ENCODE measurements at places on chromosomes 4 and X.

GRCh38 chr4:172125443-172125842, 312.2 kb downstream of the GALNTL6 start:
- no peak for DNase-seq

- no peak for DNase-seq
Observed at GRCh38 chrX:136452614-136453013, 35.1 kb upstream of the BRS3 start.

- no peak for DNase-seq
Observed at GRCh38 chr4:90996813-90997212, 869.6 kb downstream of the CCSER1 start.

DNA sequence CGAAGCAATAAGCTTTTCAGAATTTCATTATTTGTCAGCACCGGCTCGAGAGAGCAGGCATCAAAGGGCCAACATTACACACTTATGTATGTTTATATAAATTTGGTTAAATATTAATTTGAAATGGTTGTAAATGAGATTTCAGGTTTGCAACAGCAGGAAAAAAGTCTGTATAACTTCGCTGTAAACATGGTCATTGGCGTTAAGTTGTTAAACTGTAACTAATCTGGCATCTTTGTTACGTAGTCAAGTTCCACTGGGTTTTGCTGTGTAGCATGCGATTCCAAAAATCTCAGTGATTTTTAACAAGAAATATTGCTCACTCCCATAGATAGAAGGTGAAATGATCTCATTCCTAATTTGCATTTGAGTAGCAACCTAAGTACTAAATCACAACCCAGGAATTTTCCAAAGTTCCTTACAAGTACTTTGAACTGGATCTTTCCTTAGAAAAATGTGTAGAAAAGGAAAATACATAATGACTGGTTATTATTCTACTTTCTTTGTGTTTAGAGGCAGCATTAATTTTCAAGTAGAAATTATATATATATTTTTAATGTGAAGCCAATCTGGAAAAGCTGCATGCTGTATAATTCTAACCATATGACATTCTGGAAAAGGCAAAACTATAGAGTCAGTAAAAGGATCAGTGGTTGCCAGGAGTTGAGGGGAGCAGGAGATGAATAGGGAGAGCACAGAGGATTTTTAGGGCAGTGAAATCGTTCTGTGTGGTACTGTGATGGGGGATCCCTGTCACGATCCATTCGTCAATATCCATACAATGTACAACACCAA, 222.1 kb downstream of the CBR4 start:
- no peak for DNase-seq

DNA sequence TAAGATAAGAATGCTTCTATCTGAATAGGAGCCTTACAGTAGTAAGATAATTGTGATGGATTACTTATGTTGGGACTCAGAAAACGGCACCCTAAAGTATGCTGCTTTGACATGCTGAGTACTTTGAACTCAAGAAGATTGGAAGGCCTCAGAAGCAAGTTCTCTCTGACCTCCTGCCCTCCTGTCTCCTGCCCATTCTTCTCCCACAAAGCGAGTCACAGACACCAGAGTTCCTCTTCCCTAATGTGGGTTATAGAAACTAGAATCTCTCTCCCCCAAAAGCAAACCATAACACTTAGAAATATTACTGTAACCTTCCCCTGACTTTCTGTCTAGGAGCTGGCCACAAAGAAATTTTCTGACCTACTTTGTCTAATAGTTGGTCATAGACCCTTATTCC, 76.5 kb downstream of the DDIT4L start:
- DNase-seq: no peak

- no peak for DNase-seq
Observed at GRCh38 chr4:177118596-177118995, 191.1 kb upstream of the NEIL3 start.

- no peak for DNase-seq
Observed at GRCh38 chrX:147735364-147735763, 176.4 kb upstream of the FMR1 start.

DNA sequence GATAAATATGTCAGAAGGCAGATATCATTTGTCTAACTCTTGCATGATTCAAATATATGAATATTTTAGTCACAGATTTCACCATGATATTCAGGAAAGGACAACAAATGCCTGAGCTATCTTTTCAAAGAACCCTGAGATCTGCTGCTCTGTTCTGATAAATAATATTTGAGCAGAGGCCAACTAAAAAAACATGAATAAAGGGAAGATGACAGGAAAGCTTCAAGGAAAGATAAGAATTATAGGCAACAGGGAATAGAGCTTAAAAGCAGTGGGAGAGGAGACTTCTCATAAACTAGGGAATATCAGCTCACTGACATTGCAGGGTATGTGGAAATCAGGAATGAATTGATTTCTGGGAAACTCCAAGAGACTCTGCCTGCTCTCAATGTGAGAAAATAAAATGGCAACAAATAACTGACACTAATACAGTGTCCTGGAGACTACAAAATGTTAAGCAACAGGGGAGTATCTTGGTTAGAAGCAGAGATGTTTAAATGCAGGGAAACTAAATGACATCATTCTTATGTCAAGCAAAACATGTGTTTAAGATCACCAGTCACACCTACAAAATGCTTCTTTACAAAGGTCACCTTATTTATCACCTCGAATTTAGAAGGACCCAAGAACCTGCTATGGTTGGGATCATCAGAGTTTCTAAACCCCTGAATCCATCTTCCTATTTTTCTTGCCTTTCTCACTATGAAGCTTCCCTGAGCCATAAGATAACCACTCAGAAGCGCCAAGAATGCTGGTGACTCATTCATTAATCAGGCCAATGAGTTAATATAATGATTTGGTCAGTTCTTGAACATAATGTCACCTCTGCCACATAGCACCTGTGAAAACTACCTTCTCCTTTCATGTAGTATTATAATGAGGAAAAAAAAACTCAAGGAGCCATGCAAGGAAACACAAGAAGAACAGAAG, 78.1 kb downstream of the NDST3 start:
- no peak for DNase-seq

GRCh38 chr4:148651991-148652390, 209.8 kb upstream of the NR3C2 start:
- DNase-seq: no peak

DNA sequence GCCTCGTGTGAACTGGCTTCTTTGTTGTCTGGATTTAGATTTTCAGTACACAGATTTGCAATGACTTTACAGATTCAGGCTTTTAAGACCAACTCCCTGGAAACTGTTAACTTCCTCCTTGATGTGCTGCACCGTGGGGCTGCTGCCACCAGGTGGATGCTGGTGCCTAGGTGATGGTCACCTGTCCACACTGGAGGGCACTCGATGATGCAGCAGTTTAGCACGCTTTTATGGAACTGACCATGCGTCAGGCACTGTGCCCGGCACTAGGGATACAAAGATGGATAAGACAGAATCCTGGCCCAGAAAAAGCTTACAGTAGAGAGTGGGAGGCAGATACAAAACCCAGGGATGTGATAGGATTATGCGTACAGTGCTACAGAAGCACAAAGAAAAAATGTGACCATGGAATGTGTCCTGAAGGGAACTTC, 180.7 kb downstream of the CEP135 start:
- DNase-seq: peak; percentile 4

GRCh38 chr4:100790836-100791615, 273.2 kb upstream of the EMCN start:
- DNase-seq: no peak

DNA sequence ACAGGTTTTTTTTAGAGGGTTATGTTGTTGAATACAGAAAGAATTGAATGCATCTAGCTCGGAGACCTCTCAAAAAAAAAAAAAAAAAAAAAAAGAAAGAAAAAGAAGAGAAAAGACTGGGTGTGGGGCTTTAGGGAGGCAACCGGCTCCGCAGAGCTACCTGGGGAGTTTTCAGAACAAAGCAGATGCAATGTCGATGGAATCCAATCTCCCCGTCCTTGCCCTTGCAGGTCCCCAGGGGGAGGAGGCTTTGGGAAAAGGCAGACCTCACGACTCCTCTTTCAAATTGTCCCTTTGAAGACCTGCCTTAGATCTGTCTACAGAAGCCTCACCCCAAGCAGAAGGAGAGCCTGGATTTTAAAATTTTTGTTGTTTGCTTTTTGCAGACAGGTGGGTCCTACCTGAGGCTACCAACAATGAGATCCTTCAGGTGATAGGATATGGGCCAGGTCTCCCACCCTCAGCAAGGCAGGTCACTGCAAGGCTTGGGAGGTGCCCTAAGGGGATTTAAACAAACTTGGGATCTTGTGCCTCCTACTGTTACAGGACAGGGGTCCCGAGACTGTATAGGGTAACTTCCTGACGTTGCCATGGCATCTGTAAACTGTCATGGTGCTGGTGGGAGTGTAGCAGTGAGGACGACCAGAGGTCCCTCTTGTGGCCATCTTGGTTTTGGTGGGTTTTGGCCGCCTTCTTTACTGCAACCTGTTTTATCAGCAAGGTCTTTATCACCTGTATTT, 75.2 kb upstream of the PRKX start:
- no peak for DNase-seq

GRCh38 chr4:156255230-156256007, 301.8 kb upstream of the CTSO start:
- no peak for DNase-seq

DNA sequence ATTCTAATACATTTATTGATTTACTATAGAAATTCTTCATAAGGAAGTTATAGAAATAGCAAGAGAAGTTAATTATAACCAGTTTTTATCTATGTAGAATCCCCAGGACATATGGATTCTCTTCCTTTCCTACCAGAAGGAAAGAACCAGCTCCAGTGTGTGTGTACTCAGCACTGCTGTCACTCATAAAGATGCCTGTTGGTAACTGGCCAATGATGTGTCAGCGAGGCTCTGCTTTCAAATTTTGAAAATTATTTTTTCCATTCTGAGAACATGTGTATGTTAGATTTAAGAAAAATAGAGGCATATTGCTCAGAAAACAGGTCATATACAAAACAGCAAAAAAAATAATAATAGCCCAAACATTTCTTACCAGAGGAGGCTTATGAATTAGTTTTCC, 814.8 kb upstream of the IGFBP7 start:
- no peak for DNase-seq

- no peak for DNase-seq
Observed at GRCh38 chr4:141210168-141210567, 10.5 kb upstream of the ZNF330 start.

- no peak for DNase-seq
Observed at GRCh38 chr4:87067124-87067885, 132.5 kb downstream of the AFF1 start.

DNA sequence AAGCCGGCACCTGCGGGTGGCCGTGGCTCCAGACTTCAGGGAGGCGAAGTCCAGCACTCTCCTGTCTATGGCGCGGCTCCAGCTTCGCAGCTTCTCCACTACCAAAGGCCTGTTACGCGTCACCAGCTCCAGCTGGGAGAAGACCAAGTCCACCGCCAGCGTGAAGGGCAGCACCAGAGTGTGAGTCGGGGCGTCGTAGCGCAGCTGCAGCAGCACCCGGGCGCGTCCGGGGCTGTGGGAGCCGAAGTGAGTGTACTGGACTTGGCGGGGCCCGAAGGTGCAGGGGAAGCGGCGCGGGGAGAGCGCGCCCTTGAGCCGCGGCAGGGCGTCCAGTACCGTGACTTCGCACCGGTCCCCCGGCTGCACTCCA, 444 bp downstream of the FREM3 start:
- DNase-seq: no peak

GRCh38 chrX:67346667-67347066, 197.2 kb upstream of the AR start:
- no peak for DNase-seq

GRCh38 chr4:7708981-7709380, 230.7 kb downstream of the AFAP1 start:
- no peak for DNase-seq

GRCh38 chr4:154088741-154089140, 299.9 kb upstream of the SFRP2 start:
- DNase-seq: no peak

- DNase-seq: no peak
Observed at GRCh38 chrX:151985955-151986354, 11.5 kb upstream of the GABRE start.

GRCh38 chrX:44392767-44393166, 49.3 kb upstream of the EFHC2 start:
- no peak for DNase-seq

DNA sequence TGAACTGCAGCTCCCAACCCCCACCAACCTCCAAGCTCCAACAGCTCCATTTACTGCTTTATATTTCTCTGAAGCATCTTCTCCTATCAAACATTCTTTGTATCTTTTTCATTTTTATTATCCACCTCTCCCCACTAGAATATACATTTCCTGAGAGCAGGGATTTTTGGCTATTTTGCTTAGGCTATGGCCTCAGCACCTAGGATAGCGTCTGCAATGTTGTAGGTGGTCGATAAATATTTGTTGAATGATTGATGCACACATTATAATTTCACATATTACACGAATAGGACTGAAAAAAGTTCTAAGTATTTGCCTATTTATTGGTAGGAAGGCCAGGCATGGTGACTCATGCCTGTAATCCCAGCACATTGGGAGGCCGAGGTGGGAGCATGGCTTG, 658.7 kb upstream of the DIPK2B start:
- DNase-seq: no peak

DNA sequence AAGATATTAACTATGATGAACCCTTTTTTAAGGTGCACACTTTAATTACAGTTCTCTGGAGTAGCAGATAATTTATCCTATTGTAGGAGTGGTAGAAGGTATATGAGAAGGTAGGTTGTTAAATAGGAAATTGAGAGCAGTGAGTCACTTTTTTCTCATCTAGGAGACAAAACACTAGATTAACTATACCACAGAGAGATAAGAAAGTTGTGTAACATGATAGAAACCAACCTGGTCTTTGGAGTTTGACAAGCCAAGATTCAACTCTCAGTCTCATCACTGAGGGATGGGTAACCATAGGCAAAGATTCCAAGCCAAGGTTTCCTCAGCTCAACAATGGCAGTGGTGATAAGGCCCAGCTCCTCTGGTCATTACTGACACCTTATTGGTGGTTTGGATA, 104.0 kb downstream of the MAD2L1 start:
- no peak for DNase-seq

GRCh38 chr4:148926276-148927260, 484.4 kb upstream of the NR3C2 start:
- no peak for DNase-seq

- DNase-seq: no peak
Observed at GRCh38 chrX:25004485-25005032, 11.2 kb downstream of the ARX start.

- no peak for DNase-seq
Observed at GRCh38 chrX:51487960-51488267, 8.5 kb downstream of the NUDT11 start.

DNA sequence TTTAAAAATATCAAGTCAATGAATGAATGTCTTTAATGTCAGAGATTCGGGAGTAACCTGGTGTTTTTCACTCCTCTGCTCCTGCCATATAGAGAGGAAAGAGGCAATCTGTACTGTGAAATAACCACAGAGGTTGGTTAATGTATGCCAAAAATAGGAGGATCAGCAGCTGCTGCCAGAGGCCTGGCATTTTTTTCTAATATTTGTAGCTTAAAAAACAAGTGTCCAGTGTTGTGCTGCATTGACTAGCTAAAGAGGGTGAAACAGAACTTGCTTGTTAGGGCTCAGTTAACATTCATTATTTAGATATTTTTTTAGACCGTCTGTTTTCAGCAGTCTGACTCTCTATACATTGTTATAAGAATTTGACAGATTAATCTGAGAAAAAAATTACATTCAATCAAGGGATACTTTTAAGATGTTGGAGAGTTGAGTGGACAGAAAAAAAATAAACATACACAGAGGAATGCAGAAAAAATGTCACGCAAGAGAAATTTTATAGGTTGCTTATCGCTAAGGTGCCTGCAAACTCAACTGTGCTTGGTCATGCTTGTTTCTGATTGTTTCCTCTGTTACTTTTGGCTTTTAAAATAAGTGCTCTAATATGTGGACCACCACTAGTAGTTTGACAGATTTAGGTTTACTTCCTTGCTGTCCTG, 392.3 kb upstream of the GALNT7 start:
- DNase-seq: no peak
